ENCODE measurements at places on chromosomes 12 and 14. TPM values are rescaled to one million over a fixed set of nuclear protein-coding genes. Genes with fewer than 3 reads are reported as not detected.

DNA sequence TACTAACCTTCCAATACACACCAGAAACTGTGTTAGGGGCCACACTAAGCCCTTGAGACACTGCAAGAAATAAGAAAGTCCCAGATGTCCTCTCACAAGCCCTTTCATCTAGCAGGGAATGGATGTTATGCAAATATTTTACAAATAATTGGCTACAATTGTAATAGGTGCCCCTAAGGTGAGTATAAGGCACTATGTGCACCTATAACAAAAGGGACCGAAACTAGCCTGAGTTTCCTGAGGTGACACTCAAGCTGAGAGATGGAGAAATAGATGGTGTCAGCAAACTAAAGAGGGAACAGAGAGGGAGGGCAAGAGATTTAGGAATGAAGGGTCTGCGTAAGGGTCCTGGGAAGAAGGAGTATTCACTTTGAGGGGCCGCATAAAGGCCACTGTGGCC is 212.6 kb downstream of the TTC8 start:
- no peak for DNase-seq

GRCh38 chr12:77918046-77918445 is 87.4 kb downstream of the NAV3 start:
- DNase-seq, result no peak

GRCh38 chr14:99028521-99028920 is 243.5 kb downstream of the BCL11B start:
- DNase-seq, result no peak

- no peak for DNase-seq
Measured at GRCh38 chr12:109716512-109717389, 3.1 kb downstream of the FAM222A start.

DNA sequence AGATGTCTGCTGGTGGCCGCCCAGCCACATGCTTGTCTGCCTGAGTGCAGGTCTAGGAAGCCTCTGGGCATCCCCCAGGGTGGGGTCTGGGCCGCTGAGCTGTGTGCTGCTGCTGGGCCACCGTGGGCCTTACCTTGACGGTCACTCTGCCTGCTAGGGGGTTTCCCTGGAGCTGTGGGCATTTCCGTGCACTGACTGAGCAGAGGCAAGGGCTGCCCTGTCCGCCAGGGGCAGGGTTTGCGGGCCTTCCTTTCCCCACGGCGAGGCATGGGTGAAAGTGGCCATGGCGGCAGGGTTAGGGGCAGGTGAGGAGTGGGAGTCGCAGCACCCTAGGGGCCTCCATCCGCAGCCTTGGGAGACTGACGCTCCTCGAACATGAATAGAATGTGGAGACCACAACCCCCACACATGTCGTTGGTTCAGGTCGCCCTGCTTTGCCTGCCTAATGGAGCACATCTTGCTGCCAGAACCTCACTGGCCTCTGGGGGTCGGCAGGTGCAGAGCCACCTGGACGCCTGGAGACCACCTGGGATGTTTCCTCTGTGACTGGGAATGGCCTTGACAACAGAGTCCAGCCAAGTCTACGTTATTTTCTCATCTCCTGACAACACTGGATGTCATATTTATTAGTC is 2.5 kb downstream of the ZBTB42 start:
- no peak for DNase-seq

DNA sequence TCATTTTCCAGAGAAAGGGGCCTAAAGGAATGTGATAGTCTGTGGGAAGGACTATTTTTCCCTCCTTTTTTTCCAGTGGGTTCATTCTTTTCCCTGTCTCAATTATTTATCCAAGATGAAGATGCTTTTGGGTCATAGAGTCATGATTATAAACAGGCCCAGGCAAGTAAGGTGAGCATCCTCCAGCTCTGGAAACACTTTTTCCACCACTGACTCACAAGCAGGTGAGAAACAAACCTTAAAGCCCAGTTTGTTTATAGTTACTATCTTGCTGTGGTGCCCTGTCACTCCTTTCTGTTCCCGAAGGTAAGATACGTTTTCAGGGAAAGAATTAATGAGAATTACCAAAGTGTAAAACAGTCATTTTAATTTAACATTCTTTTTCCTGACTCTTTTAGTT is 107.7 kb upstream of the IFNG-AS1 start:
- DNase-seq, result peak; percentile 71

- DNase-seq, result no peak
Measured at GRCh38 chr12:109737631-109738030, 24.0 kb downstream of the FAM222A start.

DNA sequence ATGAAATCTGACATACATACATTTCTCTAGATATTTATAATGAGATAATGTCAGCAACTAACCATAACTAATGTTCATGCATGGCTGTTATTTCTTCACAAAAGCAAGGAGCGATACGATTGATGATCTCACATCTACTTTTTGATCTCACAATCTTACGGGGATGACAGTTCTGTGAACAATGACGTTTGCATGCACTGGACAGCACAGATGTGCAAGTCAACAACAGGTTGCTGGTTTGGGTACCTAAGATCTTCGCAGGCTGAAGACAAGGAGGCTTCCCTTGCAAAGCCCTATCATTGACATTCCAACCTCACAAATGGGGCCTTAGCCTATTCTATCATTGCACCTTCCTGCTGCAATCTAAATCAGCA is 53.6 kb downstream of the C12orf42 start:
- DNase-seq, result no peak

ZDHHC22 gene
- total RNA-seq, result not detected

Measured in foreskin keratinocyte (primary cell).